ENCODE measurements at places on chromosomes 11 and 22. TPM values are rescaled to one million over a fixed set of nuclear protein-coding genes. Genes with fewer than 3 reads are reported as not detected.

- H3K27ac ChIP-seq, result no peak overlapping the region
- DNase-seq, result no peak
- H3K27me3 ChIP-seq, result peaks cover 4% of the 10 kb centered on the region
- H3K4me1 ChIP-seq, result no peaks in the 10 kb centered on the region
- no peak overlapping the region for H3K4me3 ChIP-seq
Measured at GRCh38 chr11:45577752-45578151, 87.7 kb downstream of the CHST1 start.

- no peaks in the 10 kb centered on the region for H3K36me3 ChIP-seq
- no peak overlapping the region for H3K4me3 ChIP-seq
- no peak overlapping the region for H3K27ac ChIP-seq
Measured at GRCh38 chr22:22878801-22879674, 8.6 kb upstream of the IGLL5 start.

DNA sequence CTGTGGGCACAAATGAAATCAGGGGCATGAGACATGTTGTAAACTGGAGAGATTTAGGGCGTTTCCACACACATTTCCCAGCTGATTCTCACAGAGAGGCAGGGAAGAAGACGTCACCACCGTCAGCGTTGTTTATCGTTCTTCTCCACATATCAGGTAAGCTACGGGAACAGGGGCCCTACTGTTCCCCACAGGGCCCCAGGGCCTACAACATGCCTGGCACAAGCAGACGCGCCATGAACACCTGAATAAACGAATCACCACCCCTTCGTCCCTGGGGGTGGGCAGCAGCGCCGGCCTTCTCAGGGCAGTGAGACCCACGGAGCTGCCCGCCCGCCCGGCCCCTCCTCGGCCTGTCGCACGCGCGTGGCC is 342 bp downstream of the EFCAB6 start:
- peaks cover 4% of the 10 kb centered on the region for H3K27me3 ChIP-seq
- H3K4me1 ChIP-seq, result peaks cover 21% of the 10 kb centered on the region
- peak overlapping the region; percentile 85 for H3K27ac ChIP-seq
- DNase-seq, result no peak
- H3K4me3 ChIP-seq, result peak overlapping the region; percentile 89
- peaks cover 7% of the 10 kb centered on the region for H3K36me3 ChIP-seq

- no peak for DNase-seq
- no peaks in the 10 kb centered on the region for H3K4me1 ChIP-seq
- no peak overlapping the region for H3K4me3 ChIP-seq
- H3K36me3 ChIP-seq, result no peaks in the 10 kb centered on the region
- H3K27me3 ChIP-seq, result no peaks in the 10 kb centered on the region
Measured at GRCh38 chr22:29450222-29450621, 11.8 kb downstream of the RFPL1 start.

GRCh38 chr22:50731811-50732624 is 6.0 kb upstream of the ACR start:
- DNase-seq, result peak; percentile 56
- no peak overlapping the region for H3K4me3 ChIP-seq
- H3K27ac ChIP-seq, result no peak overlapping the region
- no peaks in the 10 kb centered on the region for H3K4me1 ChIP-seq

DNA sequence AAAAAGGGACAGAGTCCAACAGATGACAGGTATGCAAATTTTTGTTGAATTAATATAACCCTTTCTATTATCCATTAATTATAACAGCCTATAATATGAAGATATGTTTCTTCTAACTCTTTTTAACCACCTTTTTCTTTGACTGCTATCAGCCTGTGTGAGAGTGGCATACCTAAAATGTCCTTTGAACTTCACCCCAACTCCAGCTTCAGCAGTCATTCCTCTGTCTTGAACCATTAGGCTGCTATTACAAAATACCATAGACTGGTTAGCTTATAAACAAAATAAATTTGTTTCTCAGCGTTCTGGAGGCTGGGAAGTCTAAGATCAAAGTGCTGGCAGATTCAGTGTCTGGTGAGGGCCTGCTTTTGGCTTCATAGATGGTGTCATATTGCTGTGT is 564.6 kb upstream of the FAT3 start:
- H3K27me3 ChIP-seq, result no peaks in the 10 kb centered on the region
- H3K4me1 ChIP-seq, result no peaks in the 10 kb centered on the region
- H3K36me3 ChIP-seq, result no peaks in the 10 kb centered on the region
- H3K4me3 ChIP-seq, result no peak overlapping the region
- no peak overlapping the region for H3K27ac ChIP-seq
- DNase-seq, result no peak

DNA sequence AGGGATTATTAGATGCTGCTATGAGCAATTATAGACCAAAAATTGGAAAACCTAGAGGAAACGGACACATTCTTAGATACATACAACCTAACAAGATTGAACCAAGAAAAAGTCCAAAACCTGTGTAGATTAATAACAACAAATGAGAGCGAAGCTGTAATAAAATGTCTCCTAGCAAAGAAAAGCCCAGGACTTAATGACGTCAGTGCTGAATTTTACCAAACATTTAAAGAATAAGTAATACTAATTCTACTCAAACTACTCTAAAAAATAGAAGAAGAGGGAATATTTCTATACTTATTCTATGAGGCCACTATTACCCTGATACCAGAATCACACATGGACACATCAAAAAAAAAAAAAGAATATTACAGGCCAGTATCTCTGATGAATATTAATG is 309.5 kb upstream of the ANO5 start:
- H3K27ac ChIP-seq, result no peak overlapping the region
- no peak for DNase-seq
- H3K4me1 ChIP-seq, result no peaks in the 10 kb centered on the region
- no peak overlapping the region for H3K4me3 ChIP-seq
- H3K27me3 ChIP-seq, result no peaks in the 10 kb centered on the region

DNA sequence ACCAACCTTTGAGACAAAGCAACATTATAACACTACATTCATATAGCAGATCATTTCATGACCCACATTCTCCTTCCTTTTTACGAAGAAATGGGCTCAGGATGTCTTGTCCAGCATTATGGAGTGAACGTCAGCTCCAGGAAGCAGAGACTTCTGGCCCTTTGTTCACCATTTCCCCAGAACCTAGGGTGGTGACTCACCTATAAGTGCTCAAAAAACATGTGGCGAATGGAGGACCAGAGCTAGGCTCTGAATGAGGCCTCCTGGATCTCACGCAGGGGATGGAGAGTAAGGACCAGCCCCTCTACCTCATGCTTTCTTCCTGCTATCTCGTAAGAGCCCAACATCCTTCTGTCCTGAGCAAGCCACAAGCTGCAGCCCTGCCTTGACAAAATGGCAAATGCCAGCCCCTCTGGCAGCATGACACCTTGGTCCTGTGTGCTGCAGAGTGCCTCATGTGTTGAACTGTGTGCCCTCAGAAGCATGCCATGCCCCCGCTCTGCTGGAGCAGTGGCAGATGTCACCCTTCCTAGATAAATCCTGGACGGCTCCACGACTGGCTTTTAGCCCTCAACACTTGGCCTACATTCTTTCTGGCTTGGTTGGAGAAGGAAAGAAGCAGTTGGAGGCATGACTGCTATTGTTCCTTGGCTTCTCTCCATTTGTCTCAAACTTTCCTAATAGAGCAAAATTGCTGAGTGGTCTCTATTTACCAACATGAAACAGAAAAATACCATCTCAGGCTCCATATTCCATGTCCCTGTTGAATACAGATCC is 6.5 kb upstream of the ST3GAL4 start:
- no peak for DNase-seq
- no peaks in the 10 kb centered on the region for H3K27me3 ChIP-seq
- peaks cover 16% of the 10 kb centered on the region for H3K36me3 ChIP-seq

DNA sequence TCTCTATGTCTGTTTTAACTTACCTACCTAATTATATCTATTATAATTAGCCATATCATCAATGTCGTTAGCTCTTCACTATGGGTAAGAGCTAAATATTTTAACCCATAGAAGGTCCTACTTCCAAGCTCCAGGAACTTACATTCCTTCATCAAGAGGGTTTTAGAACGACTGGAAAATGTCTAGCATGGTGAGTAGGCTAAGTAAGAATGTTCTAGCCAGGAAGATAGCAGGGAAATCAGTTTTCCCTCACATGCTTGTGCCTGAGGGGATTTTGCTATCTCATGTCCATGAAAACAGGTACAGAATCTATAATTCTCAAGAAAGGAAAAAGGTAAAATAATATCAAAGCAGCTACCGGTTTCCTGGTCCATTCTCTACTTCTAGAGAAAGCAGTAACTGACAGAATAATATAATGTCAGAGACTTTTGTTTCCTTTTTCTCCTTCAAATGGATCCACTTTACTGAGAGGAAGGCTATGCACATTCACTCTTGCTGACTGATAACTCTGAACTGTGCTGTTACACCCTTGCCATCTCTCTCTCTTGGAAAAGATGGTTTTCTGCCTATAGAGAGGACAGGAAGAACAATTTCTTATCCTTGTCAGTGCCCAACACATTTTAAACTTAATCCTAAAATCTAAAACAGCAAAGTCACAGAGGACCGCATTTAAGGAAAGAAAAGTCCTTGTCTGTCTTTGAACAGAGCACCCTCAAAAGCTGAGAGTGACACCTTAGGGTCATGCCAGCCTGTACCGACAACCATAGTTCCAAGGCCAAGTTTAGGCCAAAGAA is 67.0 kb downstream of the MAML2 start:
- H3K36me3 ChIP-seq, result peaks cover 28% of the 10 kb centered on the region
- no peaks in the 10 kb centered on the region for H3K27me3 ChIP-seq
- no peak overlapping the region for H3K4me3 ChIP-seq
- no peak overlapping the region for H3K27ac ChIP-seq
- peaks cover 28% of the 10 kb centered on the region for H3K4me1 ChIP-seq

GRCh38 chr11:5809122-5809519 is 397 bp downstream of the OR52N2 start:
- no peaks in the 10 kb centered on the region for H3K36me3 ChIP-seq
- peaks cover 15% of the 10 kb centered on the region for H3K27me3 ChIP-seq
- no peak for DNase-seq
- H3K4me1 ChIP-seq, result peaks cover 12% of the 10 kb centered on the region
- H3K27ac ChIP-seq, result peak overlapping the region; percentile 43
- peak overlapping the region; percentile 88 for H3K4me3 ChIP-seq

Gene ACP2
- total RNA-seq, result 27.5 TPM

Gene CRYBB2
- not detected for total RNA-seq

Gene ANO1
- total RNA-seq, result not detected

Gene CYP2D6
- 2.9 TPM for total RNA-seq

Gene RFPL3
- total RNA-seq, result not detected

Gene OR8D1
- not detected for total RNA-seq

Gene NPAS4
- 0.34 TPM for total RNA-seq

Gene ARHGAP42
- total RNA-seq, result 0.92 TPM

Gene METTL15
- 16.6 TPM for total RNA-seq

Gene TECTA
- 0.21 TPM for total RNA-seq

Measured in activated CD8-positive, alpha-beta T cell treated with anti-CD3 and anti-CD28 coated beads, Interleukin-2, amount 10 ng/mL, durations not matched to agents 7 days and 5 days (primary cell).